DMS53 (cell line): ENCODE measurements at places on chromosomes 4 and X.

DNA sequence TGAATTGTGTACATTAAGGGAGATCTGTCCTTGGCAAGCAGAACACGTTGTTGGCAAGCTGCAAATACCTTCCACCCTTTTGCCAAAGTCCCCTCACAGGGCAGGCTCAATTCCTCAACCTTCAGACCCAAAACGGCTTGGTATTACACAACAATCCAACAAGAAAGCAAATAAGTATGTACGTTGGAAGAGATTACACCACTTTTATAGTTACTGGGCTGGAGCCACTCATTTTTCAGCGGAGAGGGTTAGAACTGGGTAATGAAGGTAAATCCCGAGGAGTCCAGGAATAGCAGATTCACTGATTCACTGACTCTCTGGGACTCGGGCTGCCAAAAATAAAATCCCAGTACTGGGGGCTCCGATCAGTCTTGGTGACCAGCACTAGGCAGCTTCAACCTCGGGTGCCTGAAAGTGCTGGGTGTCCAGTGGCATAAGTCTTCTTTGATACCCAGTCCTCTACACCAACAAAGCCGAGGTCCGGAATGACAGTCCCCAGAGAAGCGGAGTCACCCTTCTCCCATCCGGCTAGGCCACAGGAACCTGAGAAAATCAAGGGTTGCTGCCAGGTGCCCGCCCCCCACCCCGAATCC, 587 bp downstream of the TIMM8A start:
- no peak for DNase-seq

GRCh38 chr4:127604949-127605709, 27.6 kb upstream of the INTU start:
- peak; percentile 90 for DNase-seq

GRCh38 chr4:6943012-6943884, 33.6 kb downstream of the TBC1D14 start:
- no peak for DNase-seq

- DNase-seq = peak; percentile 39
Measured at GRCh38 chr4:110195561-110196205, 2.7 kb downstream of the ELOVL6 start.

- peak; percentile 82 for DNase-seq
Measured at GRCh38 chrX:87517571-87518141, at the start of gene KLHL4. Gene KLHL4 (plus strand): TSS chrX:87517802. CDS start chrX:87517894, 92 bp downstream.

- DNase-seq = no peak
Measured at GRCh38 chr4:152327606-152328453, 208.1 kb downstream of the FBXW7 start.

- no peak for DNase-seq
Measured at GRCh38 chrX:117803463-117803862, 313.1 kb downstream of the KLHL13 start.

- DNase-seq = no peak
Measured at GRCh38 chrX:115564243-115564642, 3.3 kb downstream of the PLS3 start.
